ENCODE measurements at places on chromosomes 13 and 19.

DNA sequence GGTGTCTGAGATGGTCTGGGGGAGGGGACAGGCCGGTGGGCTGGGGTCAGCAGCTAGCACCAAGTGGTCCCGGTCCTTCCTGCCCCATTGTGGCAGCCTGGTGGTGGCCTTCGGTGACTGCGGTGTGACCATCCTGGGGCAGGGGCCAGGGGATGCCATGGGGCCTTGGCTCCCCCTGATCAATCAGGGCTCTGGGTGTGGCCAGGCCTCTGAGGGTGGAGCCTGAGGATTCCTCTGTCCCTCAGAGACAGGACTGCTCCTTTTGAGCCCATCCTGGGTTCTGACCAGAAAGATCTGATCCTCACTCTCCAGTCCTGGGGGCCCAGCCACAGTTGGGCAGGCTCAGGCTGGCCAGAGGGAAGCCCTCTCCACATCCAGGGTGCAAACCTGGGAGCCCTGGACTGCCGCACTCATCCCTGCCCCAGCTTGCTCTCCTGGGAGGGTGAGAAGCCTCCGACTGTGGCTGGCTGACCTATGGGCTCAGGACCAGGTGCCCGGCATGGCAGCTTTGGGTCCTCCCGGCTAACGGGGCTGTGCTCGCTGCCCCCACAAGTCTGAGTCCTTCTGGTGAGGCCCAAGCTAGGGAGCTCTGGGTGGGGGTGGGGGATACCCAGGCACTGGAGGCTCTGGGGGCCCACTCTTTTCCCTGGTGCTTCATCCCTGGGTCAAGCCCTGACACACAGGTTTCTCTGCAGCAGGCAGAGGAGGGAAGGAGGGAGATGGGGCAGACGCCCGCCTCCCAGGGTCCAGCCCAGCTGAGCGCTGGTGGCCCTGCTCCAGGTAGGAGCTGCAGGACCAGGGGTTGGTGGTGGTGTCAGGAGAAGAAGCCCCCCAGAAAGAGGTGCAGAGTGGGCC, 59.5 kb downstream of the IER2 start:
- no peak for DNase-seq

DNA sequence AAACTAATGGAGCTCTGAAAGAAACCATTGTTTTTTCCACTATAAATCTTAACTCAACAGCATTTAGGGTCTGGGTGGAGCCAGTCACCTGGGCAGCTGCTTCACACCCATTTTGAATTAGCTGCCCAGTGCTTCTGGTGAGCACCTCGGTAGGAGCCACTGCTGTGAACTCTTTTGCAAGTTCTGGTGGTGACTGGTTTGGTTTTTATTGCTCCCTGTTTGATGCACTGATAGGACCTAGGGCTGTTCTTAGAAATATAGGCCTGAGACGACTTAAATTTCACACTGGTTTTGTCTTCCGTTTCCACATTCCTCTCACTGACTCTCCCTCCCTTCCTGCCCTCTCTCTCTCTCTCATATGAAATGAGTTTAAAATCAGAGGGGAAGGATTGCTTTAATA, 103.9 kb downstream of the GGACT start:
- no peak for DNase-seq

GRCh38 chr13:45205124-45205523, 4.3 kb upstream of the KCTD4 start:
- DNase-seq, result no peak

DNA sequence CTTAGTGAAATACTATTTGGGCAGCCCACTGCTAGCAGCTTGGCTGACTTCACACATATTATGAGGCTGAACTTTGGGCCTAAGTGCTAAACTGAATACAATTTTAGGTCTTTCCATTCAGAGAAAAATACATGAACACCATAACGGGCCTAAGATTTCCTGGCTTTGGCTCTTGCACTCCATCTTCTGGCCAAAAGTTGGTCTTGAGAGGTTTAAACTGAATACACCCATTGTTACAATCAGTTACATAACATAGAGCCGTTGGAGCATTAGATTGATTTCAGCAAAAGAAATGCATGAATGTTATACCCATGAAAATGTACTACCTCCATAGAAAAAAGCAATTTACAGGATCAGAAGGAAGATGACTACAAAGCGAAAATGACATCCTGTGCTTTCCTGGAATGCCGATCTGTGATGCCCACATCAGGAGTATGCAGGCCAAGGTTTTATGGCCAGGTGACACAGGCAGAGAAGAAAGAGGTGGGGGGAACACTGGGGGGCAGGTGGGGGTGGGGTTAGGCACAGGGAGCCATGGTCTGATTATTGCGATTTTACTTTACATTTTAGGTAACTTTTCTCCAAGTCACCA, 11.1 kb upstream of the SHISA2 start:
- DNase-seq, result no peak

DNA sequence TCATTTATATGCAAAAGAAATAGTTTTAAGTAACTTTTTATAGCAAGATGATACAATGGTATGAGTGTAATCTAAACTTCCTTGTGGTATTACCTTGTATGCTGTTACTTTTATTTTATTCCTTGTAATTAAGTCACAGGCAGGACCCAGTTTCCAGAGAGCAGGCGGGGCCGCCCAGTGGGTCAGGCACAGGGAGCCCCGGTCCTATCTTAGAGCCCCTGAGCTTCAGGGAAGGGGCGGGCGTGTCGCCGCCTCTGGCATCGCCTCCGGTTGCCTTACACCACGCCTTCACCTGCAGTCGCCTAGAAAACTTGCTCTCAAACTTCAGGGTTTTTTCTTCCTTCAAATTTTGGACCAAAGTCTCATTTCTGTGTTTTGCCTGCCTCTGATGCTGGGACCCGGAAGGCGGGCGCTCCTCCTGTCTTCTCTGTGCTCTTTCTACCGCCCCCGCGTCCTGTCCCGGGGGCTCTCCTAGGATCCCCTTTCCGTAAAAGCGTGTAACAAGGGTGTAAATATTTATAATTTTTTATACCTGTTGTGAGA, 10.2 kb downstream of the PLPPR3 start:
- no peak for DNase-seq

Data from stimulated activated CD8-positive, alpha-beta memory T cell treated with anti-CD3 and anti-CD28 coated beads, Interleukin-4, amount 100 ng/mL, for 1 hour (primary cell).